ENCODE measurements at places on chromosomes 3 and 15.

GRCh38 chr3:32405711-32406323, 14.2 kb downstream of the CMTM7 start:
- DNase-seq: no peak

DNA sequence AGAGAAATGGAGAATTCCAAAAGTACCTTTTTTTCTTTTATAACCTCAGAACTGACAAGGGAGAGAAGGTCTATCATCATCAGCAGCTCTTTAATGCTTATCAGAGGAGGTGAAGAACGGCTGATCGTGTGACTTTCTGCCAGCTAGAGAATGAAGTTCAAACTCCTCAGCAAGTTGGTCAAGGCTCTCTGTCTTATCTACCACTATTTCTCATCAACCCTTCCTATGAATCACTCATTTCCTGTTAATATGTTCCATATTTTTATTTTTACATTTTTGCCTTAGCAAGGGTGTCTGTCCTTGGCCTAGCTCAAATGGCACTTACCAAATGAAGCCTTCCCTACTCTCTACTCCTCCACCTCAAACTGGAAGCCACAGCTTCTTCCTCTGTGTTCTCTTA, 73.1 kb upstream of the TSPAN3 start:
- no peak for DNase-seq

DNA sequence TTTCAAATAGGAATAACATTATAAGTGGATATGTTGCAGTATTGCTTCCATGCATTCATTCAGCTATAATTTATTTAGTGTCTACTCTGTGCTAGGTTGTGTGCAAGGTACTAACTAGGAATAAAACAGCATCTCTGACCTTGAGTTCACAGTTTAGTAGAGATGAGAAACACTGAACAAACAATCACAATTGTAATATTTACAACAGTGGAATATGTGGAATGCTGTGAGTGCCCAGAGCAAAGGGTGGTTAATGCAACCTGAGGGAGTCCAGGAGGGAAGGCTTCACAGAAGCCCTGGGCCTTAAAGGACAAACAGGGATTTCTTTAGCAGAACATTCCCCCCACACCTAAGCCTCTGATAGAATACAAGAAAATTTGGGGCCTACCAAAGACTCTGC, 13.3 kb downstream of the SFMBT1 start:
- DNase-seq: no peak

GRCh38 chr3:129005526-129006303, 4.6 kb downstream of the EFCC1 start:
- DNase-seq: no peak

- no peak for DNase-seq
These were observed 390.4 kb downstream of the ZBTB20 start for GRCh38 chr3:114756506-114757279.

- DNase-seq: no peak
These were observed 333.9 kb downstream of the PTPRG start for GRCh38 chr3:61894988-61895935.

DNA sequence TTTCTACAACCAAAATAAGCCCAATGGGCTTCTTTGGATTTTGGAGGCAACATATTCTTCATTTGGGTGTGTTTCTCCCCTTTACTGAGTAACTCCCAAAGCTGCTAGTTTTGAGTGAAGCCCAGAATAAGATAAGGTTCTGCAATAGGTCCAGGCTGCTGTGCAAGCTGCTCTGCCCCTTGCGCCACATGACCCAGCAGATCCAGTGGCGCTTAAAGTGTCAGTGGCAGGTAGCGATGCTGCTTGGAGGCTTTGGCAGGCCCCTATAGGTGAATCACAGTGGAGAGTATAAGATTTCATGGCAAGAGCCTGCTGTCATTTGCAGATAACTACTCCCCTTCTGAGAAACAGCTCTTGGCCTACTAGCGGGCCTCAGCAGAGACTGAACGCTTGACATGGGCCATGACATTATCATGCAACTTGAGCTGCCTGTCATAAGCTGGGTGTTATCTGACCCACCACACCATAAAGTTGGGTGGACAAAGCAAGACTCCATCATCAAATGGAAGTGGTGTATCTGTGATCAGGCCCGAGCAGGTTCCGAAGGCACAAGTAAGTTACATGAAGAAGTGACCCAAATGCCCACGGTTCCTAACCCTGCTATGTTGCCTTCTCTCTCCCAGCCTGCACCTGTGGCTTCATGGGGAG, 88.4 kb upstream of the OXTR start:
- no peak for DNase-seq

- no peak for DNase-seq
These were observed 67.5 kb downstream of the RPL22L1 start for GRCh38 chr3:170802164-170803151.

DNA sequence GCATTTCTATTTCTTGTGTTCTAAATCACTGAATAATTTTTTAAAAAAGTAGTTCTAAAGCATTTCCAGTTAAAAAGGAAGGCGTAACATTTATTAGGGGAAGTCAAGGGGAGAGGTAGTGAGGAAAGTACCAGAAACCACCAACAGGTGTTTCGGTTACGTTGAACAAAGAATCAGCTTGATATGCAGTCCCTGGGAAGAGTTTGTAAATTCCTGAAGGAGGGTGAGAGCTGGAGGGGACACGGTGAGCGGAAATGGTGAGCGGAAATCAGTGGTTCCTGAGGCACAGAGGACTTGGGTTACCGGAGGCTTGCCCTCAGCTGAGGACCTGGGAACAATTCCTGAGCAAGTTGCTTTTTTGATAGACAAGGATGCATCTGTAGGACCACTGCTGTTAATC, 17.8 kb downstream of the MAP2K1 start:
- DNase-seq: no peak

DNA sequence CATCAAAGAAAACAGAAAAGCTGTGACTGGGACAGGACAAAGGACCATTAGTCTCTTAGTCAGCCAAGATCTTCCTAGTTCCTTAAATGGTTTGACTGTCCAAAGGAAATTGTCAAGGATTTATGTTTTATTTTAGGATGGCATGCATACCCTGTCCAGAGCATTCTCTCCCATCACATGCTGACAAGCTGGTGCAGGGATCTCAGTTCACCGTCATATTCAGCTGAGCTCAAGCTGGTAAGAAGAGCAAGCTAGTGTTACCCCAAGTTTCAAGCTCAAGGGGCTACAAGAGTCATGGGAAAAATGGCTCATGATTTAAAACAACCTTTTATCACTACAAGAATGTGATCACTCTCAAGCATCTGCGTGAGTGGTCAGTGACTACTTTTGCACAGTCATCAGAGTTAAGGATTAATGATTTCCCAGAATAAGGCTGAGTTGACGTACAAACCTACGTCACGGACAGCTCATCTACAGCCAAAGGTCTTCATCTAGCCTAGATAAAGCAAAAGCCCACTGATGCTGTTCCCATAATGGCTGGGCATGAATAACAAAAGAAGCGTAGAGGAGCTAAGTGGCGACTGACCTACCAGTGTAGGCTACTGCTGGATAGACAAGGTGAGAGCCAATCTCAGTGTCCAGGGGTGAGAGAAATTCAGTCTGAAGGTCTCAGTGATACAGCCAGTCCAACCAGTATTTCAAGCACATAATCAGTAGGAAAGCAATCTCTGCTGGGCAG, 157.5 kb downstream of the GABRB3 start:
- DNase-seq: no peak

GRCh38 chr15:75673426-75674235, 25.9 kb downstream of the SNX33 start:
- no peak for DNase-seq

- DNase-seq: no peak
These were observed 260.4 kb downstream of the EPHB1 start for GRCh38 chr3:135055449-135055848.

DNA sequence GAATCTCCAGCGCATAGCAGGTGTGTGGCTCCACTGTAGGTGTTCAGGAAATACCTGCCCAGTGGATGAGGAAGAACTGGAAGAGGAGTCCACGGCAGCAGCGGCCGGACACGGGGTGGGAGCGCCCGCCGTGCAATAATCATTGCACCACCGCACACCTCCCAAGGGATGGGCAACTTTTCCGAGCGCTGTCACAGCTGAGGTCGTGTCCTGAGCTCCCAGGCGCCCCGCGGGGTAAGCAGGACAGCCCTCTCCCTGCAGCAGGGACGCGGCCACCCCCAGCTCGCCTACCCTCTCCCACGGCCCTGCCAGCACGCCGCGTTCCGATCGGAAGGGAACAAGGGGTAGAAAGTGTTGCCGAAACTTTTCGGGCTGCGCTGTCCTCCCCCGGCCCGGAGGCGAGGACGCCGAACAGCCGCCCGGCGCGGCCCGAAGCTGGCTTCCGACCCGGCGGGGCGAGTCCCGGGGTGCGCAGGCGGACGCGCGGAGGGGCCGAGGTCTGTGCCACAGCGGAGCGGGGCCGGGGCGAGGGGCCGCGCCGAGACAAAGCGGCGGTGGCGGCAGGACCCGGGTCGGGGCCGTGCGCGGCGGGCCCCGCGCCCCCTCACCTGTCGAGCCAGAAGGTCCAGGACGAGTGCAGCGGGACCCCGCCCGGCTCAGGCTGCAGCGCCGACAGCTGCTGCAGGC, 475 bp downstream of the EIF4E3 start:
- DNase-seq: no peak

DNA sequence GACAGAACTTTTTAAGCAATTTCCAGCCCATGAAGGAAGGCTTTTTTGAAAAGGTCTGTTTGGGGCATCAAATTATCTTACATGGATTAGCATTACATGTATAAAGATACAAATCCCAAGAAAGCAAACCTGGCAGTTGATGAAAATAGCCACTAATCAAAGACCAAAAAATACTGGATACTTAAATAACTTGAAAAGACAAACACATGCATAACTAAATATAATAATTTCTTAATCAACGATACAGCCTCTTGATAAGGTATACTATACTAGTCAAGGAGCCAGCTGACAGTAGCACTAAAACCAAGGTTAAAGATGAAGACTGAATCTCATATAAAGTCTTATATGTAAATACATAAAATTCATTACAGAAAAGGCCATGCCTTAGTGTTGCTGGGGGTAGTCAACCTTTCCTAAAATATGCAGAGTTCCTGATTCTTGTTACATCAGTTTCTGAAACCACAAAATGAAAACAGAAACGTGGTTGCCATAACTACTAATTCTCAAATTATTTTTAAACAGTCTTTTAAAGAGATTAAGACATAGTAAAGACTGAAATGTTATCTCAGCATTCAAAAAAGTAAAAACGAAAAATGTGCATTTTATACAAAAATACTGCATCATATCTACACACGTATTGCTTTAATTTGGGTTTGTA, 2.0 kb downstream of the ANKRD28 start:
- DNase-seq: no peak

DNA sequence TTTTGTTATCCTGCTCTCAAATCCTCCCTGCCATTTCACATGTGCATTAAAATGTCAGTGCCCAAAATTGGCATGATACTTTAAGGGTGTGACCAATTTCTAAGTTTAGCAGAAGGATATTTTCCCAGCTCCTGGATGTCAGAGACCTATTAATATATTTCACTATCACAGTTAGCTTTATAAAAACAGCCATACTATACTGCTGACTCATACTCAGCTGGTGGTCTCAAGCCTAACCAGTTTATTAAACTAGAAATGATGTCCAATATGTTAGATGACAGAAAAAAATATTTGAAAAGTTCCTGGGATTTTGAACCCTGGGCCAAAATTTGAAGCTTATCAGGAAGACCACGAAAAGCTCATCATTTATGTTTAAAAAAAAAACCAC, 60.9 kb upstream of the ZNF280D start:
- DNase-seq: no peak

Data from D721Med (cell line).